ENCODE measurements at places on chromosomes 6 and 20. TPM values are rescaled to one million over a fixed set of nuclear protein-coding genes. Genes with fewer than 3 reads are reported as not detected.

DNA sequence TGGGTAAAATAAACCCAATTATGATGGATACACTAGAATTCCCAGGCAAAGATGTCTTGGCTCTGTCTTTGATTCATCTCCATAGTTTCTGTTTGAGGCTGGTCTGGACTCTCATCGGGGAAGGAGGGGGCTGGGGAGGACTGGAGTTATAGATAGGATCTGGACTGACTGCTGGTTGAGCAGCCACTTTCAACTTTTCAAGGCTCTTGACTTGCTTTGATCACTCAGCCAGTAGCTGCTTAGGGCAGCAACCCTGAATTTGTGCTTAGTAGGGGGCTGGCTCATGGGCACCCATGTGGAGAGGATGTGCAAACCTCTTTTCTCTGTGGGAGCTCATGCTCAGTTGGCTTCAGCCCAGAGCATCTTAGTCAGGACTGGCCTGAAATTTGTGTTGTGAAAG is 114.0 kb upstream of the NEDD9 start:
- no peak for DNase-seq

DNA sequence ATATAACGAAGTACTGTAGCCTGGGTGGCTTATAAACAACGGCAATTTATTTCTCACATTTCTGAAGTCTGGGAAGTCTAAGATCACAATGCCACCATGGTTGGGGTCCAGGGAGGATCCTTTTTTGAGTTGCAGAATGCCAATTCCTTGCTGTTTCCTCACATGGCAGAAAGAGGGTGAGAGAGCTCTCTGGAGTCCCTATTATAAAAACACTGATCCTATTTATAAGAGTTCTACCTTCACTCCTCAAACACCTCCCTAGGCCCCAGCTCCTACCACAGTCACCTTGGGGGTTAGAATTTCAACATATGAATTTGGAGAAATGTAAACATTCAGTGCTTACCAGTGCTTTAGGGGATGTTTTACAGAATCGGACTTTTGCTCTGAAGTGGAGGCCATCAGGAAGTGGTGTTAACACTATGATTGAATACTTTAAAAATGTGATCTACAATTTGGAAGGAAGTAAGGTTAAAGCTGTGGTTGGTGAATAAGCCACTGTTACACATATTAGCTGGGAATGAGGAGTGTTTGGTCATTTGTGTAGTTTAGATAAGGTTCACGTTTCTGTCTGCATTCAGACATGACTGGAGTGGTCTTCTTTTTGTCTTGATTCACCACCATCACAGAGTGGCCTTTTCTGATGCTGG is 79.9 kb upstream of the SPTLC3 start:
- no peak for DNase-seq

DNA sequence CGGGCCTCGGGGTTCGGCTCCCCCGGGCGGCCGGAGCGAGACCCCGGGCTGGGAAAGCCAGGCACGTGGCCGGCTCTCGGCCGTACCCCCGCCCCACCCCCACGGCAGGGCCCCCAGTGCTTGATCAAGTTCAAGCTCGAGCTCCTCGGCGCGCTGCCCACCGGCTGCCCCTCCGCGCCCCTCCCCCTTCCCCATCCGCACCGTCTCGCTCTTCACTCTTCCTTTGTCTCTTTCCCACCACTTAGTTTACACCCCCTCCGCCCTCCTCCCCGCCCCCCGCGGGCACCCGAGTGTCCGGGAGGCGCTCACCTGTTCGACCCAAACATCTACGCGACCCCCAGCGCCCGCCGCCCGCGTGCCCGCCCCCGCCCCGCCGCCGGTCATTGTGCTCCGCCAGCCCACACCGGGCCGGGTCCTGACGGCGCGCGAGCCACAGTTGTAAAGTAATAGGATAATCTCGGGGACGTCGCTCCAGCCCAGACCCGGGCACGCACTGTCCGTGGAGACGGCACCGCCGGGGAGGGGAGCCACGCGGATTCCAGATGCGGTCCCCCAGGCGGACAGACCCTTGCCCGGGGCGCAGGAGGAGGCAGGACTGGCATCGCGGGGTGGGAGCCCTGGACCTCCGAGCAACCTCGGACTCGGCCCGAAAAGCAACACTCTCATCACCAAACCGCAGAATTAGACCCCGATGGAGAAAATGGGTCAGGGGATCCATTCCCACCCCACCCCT is 100.7 kb downstream of the NOL4L start:
- peak; percentile 50 for DNase-seq

DNA sequence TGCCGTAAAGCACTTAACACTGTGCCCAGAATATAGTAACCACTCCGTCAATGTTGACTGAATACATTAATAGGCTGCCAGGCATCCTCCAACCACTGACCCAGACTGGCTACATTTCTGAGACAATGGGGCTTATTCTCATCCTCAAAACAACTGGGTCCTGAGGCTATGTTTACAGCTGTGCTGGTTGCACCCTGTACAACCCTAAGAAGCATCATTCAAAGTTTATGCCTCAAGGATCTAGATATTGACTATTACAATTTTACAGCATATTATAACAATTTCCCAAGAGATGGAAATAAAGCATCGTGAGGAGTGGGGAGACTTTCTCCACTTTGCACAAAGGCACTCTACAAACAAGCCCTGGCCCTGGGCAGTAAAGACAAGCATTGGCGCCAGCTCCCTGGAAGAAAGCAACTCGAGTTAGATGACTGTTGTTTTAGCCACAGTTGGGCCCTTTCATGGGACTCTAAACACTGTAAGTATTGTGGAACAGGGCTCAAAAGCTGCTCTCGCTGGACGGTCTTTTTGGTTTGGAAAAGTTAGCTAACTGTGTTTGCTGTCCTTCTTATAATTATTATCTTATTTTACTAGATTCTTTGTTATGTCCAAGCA is 30.2 kb downstream of the MYLIP start:
- DNase-seq, result no peak

- DNase-seq, result no peak
These were observed 11.6 kb downstream of the TTBK1 start for GRCh38 chr6:43254846-43255245.

DNA sequence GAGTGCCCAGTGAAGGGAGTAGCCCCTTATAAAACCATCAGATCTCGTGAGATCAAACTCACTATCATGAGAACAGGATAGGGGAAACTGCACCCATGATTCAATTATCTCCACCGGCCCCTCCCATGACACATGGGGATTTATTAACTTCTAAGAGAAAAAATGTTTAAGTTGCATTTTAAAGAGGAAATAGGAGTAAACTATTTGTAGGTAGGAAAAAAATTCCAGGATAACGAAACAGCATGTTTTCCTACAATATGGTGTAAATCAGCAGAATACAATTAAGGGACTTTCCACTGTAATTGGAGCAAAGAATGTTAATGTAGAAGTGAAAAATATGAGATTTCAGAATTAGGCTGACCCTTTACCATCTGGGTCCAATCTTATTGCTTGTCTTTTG is 63.9 kb downstream of the FBXO5 start:
- no peak for DNase-seq

GRCh38 chr6:28323813-28324424 is 12.0 kb downstream of the ZSCAN31 start:
- DNase-seq, result no peak

- DNase-seq, result no peak
These were observed 30.5 kb downstream of the GRM4 start for GRCh38 chr6:34115403-34115795.

GRCh38 chr6:168785720-168786511 is 344.9 kb downstream of the SMOC2 start:
- no peak for DNase-seq

GRCh38 chr6:73739096-73739495 is 43.1 kb downstream of the CD109 start:
- peak; percentile 85 for DNase-seq

GRCh38 chr6:114280239-114280982 is 62.4 kb downstream of the HS3ST5 start:
- DNase-seq, result no peak

GRCh38 chr6:27816906-27817305 is 95.3 kb downstream of the OR2B2 start:
- DNase-seq, result no peak

DNA sequence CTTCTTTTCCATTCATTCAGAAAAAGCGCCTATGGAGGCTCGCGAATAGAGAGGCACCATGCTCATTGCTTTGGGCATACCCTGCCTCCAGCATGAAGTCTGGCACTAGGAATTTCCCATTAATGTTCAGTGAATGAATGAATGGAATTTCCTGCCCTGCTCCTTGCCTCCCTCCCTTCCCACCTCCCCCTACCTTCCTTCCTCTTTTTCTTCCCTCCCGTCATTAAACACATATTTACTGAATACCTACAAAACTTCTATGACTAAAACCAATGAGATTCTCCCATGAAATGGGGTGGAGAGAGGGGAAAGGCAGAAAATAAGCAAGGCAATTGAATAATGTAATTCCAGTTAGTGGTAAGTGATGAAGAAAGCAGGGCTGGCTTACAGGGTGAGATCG is 213.8 kb upstream of the AGPAT4 start:
- DNase-seq, result no peak

DNA sequence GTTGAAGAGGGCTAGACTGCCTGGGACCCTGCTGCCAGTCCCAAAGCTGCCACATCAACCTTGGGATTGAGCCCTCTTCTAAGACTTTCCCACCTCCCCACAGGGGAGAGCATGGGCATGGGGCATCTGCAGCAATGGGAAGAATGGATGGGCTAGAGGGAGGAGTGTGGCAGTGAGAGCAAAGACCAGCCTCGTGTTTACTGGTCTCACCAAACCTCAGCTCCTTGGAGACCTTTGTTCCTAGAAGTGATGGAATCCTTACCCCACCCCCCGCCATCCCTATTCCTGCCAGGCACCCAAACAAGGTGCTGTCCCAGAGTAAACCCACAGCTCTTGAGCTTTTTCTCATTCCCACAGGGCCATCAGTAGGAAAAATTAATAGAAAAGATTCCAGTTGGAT is 20.0 kb upstream of the ARMC12 start:
- DNase-seq, result no peak

DNA sequence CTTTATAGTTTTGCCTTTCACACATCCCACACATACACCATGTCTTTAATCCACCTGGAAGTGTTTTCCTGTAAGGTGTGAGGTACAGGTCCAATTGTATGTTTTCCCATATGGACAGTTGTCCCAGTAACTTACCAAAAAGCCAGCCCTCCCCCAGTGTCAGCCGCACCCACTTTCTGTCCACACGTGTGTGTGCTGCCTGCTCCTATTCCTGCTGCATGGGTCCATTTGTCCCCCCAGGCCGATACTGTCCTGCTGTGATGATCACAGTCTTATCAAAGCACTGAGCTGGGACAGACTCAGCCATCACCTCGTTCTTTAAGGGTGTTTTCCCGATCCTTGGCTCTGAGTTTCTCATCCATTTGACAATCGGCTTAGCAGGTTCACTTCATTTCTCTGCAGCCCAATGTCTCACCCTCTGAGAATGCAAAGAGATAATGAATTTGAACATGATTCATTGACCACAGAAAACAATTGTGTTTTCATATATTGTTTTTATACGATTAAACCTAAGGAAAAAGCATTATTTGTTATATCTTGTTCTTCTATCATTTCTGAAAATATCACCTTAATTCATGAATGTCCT is 9.6 kb downstream of the VSX1 start:
- DNase-seq, result no peak

DNA sequence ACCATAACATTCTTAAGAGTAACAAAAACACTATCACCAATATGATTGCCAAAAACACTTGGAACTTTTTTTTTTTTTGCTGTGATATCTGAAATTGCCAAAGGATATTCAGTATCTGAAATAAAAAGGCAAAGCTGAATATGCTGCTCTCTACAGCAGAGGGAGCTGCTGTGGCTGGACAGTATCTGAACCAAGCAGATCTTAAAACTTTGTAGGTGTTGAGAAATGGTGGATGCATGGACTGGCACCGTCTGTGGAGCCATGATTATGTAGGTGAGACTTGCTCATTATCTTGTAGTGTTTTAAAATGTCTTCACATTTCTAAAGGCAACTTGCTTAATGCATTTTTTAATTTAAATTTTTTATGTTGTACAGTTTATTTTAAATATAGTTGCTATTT is 9.2 kb downstream of the PDCD2 start:
- no peak for DNase-seq

GRCh38 chr20:61986762-61987321 is 78.8 kb downstream of the TAF4 start:
- DNase-seq, result no peak

The TEAD3 gene
- total RNA-seq, result 15.8 TPM

The SFTA2 gene
- 2.8 TPM for total RNA-seq

The TRAPPC3L gene
- not detected for total RNA-seq

The SOX18 gene
- total RNA-seq, result 13.2 TPM

The VEGFA gene
- total RNA-seq, result 352 TPM

The NMBR gene
- total RNA-seq, result not detected

The PSORS1C2 gene
- total RNA-seq, result not detected

The BTN1A1 gene
- not detected for total RNA-seq
